CD4-positive, alpha-beta memory T cell (primary cell): ENCODE measurements at places on chromosomes 3 and 15. TPM values are rescaled to one million over a fixed set of nuclear protein-coding genes. Genes with fewer than 3 reads are reported as not detected.

DNA sequence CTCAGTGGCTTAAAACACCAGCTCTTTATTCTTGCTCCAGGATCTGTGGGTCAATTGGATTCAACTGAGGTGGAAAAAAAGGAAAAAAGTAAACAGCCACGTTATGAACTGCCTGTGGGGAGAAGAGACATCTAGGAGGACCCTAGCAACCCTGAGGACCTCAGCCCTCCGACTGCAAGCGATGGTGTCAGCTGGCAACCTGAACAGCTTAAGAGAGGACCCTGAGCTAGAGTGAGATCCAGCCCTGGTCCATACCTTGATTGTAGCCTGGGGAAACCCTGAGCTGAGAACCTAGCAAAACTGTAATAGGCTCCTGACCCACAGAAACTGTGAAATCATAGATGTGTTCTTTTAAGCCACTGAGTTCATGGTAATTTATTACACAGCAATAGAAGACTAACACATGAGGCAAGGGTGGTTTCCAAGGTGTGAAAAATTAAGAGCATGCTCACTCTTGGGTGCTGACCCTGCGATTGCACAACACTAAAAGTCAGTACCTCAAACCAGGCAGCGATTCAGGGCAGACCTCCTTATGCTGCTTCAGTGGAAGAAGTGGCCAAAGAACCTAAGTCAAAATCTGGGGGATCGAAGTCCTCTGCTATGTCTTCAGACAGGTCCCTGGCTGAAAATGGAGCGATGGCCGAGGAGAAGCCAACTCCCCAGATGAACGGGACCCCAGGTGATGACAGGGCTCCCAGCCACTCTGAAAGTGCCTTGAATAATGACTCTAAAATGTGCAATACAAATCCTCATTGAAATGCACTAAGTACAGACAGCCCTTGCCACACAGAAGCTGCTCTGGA lies 57.7 kb downstream of the GASK1A start:
- DNase-seq: no peak
- H3K4me3 ChIP-seq: no peak overlapping the region
- H3K27me3 ChIP-seq: no peaks in the 10 kb centered on the region

Gene KLHDC8B
- 2.0 TPM for total RNA-seq

GRCh38 chr15:57031605-57032004 lies 113.2 kb downstream of the TCF12 start:
- no peak overlapping the region for H3K27ac ChIP-seq
- no peaks in the 10 kb centered on the region for H3K27me3 ChIP-seq
- H3K36me3 ChIP-seq: no peaks in the 10 kb centered on the region
- DNase-seq: no peak

- no peak for DNase-seq
- peaks cover 19% of the 10 kb centered on the region for H3K4me1 ChIP-seq
- H3K27ac ChIP-seq: no peak overlapping the region
These were observed 6.5 kb upstream of the PLSCR1 start for GRCh38 chr3:146550743-146551510.

DNA sequence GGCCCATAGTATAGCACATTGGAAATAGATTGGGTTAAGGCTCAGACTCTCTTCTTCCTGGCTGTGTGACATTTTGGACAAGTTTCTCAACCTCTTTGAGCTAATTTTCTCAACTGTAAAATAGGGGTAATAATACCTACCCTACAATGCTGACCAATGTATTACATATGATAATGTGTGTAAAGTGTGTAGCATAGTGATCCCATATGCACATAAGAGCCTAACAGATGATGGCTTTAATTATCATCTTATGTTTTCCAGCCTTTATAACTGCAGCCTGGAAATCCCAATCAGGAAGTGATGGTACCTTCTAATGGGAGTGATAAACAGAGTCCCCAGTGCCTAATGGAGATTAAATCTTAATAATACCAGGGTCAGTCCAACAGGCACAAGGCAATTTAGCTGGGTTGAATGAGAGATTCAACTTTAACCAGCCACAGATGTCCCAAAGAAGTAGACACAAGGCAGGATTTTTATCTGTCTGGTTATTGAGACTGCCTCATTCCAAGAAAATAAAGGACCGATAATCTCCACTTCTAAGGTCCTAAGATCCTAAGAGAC lies 12.0 kb downstream of the ADAMTS9 start:
- H3K27me3 ChIP-seq: no peaks in the 10 kb centered on the region
- H3K4me3 ChIP-seq: no peak overlapping the region
- no peak for DNase-seq
- no peaks in the 10 kb centered on the region for H3K36me3 ChIP-seq
- H3K4me1 ChIP-seq: no peaks in the 10 kb centered on the region

DNA sequence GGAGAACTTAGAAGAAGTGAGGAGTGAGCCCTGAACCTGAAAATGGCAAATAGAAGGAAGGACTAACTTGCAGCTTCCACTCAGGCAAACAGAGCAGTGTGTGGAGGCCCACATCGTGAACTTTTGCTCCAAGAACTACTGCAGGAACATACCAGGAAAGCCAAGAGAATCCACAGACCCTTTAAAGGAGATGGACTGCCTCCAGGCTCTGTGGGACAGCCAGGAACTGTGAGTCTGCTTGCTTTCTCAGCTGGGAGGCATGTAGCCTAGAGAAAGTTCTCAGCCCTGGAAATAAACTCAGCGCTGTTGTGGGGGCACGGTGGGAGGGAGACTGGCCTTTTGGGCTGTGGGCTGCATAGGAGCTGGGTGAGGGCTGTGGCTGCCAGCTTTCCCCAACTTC lies 93.0 kb downstream of the SNRK start:
- H3K27me3 ChIP-seq: no peaks in the 10 kb centered on the region
- no peaks in the 10 kb centered on the region for H3K36me3 ChIP-seq
- no peak for DNase-seq
- peaks cover 9% of the 10 kb centered on the region for H3K4me1 ChIP-seq
- H3K27ac ChIP-seq: no peak overlapping the region

Gene SNTN
- total RNA-seq: not detected

Gene HYAL1
- 0.38 TPM for total RNA-seq

Gene ADCY5
- total RNA-seq: not detected

DNA sequence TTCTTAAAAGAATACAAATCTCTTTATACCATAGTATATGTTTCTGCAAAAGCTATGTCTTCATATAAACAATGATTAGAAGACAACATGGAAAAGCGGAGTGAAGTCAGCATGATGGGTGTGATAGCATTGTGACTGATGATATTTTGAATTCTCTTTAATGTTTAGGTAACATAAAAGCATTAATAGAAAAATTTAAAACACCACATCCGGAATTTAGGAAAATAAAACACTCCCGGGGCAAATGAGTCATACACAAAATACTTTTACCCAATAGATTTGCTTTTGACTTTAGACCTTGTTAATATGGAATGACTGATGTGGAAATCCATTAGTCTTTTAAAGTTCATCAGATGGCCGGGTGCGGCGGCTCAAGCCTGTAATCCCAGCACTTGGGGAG lies 134.7 kb downstream of the P3H2 start:
- H3K4me1 ChIP-seq: no peaks in the 10 kb centered on the region
- no peaks in the 10 kb centered on the region for H3K36me3 ChIP-seq
- no peaks in the 10 kb centered on the region for H3K27me3 ChIP-seq
- no peak overlapping the region for H3K4me3 ChIP-seq
- H3K27ac ChIP-seq: no peak overlapping the region

DNA sequence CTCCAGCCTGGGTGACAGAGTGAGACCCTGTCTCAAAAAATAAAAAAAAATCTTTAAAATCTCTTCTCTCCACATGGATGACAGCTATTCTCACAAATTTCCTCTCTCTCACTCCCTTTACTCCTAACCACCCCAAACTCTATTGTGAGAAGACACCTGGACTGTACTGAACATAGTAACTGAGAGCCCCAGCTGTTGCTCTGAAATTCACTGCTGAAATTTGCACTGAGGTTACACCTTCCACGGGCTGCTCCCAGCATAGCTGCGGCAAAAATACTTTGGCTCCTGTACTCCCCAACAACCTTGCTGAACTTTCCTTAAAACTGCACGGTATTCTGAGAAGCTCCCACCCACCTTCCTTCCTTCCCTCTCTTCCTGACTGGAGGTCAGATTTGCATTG lies 4.4 kb upstream of the PCCB start:
- peaks cover 8% of the 10 kb centered on the region for H3K4me1 ChIP-seq
- no peak overlapping the region for H3K4me3 ChIP-seq
- no peaks in the 10 kb centered on the region for H3K36me3 ChIP-seq
- H3K27ac ChIP-seq: no peak overlapping the region
- no peak for DNase-seq

Gene LYZL4
- not detected for total RNA-seq

DNA sequence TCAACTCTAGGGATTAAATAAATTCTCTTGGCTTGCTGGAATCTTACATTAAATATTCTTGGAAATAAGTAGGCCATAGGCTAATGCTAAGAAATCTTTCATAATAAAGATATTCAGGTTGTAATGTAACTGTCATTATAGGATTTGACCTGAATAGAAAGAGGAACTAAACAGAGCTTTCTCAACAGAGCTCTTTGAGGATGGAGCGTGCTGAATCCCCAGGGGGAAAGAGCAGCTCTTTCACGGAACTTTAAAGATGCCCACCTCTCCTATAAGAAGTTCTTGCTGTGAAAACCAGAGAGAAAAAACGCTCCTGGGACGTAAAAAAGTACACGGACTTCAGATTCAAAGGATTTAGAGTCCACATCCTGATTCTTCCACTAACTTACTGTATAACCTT lies 77.9 kb downstream of the NTRK3 start:
- H3K4me3 ChIP-seq: no peak overlapping the region
- no peak for DNase-seq
- H3K27ac ChIP-seq: no peak overlapping the region
- H3K27me3 ChIP-seq: no peaks in the 10 kb centered on the region

DNA sequence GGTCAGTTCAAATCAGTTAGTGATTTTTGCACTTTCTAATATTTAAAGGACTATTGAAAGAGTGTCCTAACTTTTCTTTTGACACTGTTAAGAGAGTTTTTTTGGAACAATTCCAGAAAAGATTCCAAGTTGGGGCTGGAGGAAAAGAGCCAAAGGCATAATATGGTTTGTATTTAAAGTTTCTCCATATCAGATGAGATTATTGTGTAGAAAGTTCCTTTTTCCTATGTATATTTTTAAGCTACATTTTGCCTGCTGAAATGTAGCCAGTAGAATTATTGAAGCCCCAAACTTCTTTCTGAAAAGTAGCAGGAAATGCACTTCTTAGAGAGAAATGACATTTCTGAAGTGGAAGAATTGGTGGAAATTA lies 136.5 kb upstream of the TSC22D2 start:
- no peaks in the 10 kb centered on the region for H3K4me1 ChIP-seq
- no peak for DNase-seq
- no peak overlapping the region for H3K4me3 ChIP-seq
- no peak overlapping the region for H3K27ac ChIP-seq
- no peaks in the 10 kb centered on the region for H3K27me3 ChIP-seq

Gene SLC38A3
- total RNA-seq: not detected

DNA sequence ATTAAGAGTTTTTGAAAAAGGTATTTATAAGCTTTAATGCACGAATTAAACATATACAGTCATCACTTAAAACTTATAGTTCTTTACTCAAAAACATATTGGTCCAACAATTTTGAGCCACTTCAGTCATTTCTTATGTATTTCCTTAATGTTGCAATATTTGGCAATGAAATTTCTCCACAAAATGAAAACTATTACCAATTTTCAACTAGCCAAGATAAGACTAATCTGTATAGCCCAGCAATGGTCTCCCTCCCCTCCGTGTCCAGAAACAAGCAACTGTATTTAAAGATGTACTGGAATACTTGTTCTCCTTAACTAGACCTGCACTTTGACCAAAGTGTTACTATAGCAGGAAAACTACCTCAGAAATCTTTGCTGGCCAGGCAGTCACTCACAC lies 9.2 kb downstream of the ARF4 start:
- no peaks in the 10 kb centered on the region for H3K27me3 ChIP-seq
- peaks cover 9% of the 10 kb centered on the region for H3K36me3 ChIP-seq
- no peak for DNase-seq
- H3K4me1 ChIP-seq: peaks cover 35% of the 10 kb centered on the region
- H3K4me3 ChIP-seq: no peak overlapping the region
- no peak overlapping the region for H3K27ac ChIP-seq

DNA sequence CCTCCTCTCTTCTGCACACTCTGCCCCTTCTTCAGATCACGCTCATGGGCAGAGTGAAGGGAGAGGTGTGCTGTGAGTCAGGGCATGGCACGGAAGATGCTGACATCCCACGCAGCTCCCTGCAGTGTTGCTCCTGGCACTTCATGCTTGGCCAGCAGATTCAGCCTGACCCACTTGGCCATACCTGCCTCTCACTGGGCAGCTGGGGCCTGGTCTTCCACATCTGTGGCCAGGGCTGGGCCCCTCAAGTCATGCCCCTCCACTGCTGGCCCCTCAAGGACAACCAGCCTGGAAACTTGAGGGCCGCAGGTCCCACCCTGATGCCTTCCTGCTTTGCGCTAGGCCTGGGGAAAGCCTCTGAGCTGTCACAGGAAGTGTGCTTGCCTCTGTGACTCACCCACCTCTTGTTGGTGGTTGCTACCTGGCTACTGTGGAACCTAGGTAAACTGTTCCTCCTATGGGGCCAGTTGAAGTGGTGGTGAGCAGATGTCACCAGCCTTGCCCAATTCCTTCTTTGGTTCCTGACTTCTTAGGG lies 48.7 kb downstream of the BSN start:
- no peaks in the 10 kb centered on the region for H3K27me3 ChIP-seq
- peak overlapping the region; percentile 38 for H3K27ac ChIP-seq
- peaks cover 18% of the 10 kb centered on the region for H3K4me1 ChIP-seq
- H3K4me3 ChIP-seq: no peak overlapping the region

Gene ZNF860
- total RNA-seq: not detected
